ENCODE measurements at places on chromosomes 16 and 17. TPM values are rescaled to one million over a fixed set of nuclear protein-coding genes. Genes with fewer than 3 reads are reported as not detected.

Gene FNDC8
- total RNA-seq, result not detected

Gene VAT1L
- 2.4 TPM for total RNA-seq

Gene SCN4A
- 0.63 TPM for total RNA-seq

Gene OSBPL7
- 20.5 TPM for total RNA-seq

Gene MT1H
- not detected for total RNA-seq

Gene LGALS3BP
- 185 TPM for total RNA-seq

Gene HOXB6
- total RNA-seq, result 0.12 TPM

Gene ABCC11
- total RNA-seq, result 0.18 TPM

Gene EPN3
- 2.0 TPM for total RNA-seq

Gene CHRNE
- total RNA-seq, result 0.35 TPM

GRCh38 chr16:62272035-62272434, 235.8 kb upstream of the CDH8 start:
- no peak for DNase-seq
- H3K4me3 ChIP-seq, result no peak overlapping the region
- H3K27ac ChIP-seq, result no peak overlapping the region
- H3K36me3 ChIP-seq, result no peaks in the 10 kb centered on the region
- no peaks in the 10 kb centered on the region for H3K4me1 ChIP-seq

- no peaks in the 10 kb centered on the region for H3K4me1 ChIP-seq
- peaks cover 5% of the 10 kb centered on the region for H3K27me3 ChIP-seq
- no peak overlapping the region for H3K4me3 ChIP-seq
- no peaks in the 10 kb centered on the region for H3K36me3 ChIP-seq
These were observed 16.4 kb downstream of the FOXL1 start for GRCh38 chr16:86594721-86595120.

GRCh38 chr16:7137560-7138330, 194.9 kb upstream of the RBFOX1 start:
- H3K4me1 ChIP-seq, result no peaks in the 10 kb centered on the region
- H3K4me3 ChIP-seq, result no peak overlapping the region

DNA sequence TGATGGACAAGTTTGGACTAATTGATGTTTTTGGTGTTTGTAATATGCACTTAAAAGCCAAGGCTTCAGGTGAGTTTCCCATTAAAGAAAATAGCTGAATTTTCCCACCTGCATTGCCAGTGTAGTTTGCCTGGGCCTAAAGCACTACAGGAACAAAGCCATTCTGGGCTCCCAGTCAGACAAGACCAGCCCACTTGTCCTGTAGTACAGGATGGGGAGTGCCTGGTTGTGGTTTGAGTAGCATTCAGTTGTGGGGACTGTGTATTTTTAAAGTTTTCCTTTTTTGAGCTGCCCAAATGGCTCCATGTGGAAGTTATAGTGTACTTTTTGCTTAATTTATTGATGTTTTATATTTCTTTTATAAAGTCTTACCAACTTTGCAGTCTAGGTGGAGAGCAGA, 91.7 kb downstream of the TANGO6 start:
- H3K27ac ChIP-seq, result no peak overlapping the region
- no peak overlapping the region for H3K4me3 ChIP-seq
- no peaks in the 10 kb centered on the region for H3K36me3 ChIP-seq
- H3K4me1 ChIP-seq, result peaks cover 4% of the 10 kb centered on the region
- DNase-seq, result no peak

- peak; percentile 98 for DNase-seq
- H3K27ac ChIP-seq, result peak within 1 kb of the TSS; percentile 71
- H3K27me3 ChIP-seq, result no peaks in the 10 kb centered on the region
- peaks cover 12% of the 10 kb centered on the region for H3K36me3 ChIP-seq
- peaks cover 8% of the 10 kb centered on the region for H3K4me1 ChIP-seq
These were observed at the start of the genes CCDC137 and OXLD1 for GRCh38 chr17:81666342-81667191. CCDC137 (plus strand) TSS chr17:81666737; CDS start chr17:81666767, 30 bp downstream. OXLD1 (minus strand) TSS chr17:81666605; CDS start chr17:81666577, 28 bp downstream.

DNA sequence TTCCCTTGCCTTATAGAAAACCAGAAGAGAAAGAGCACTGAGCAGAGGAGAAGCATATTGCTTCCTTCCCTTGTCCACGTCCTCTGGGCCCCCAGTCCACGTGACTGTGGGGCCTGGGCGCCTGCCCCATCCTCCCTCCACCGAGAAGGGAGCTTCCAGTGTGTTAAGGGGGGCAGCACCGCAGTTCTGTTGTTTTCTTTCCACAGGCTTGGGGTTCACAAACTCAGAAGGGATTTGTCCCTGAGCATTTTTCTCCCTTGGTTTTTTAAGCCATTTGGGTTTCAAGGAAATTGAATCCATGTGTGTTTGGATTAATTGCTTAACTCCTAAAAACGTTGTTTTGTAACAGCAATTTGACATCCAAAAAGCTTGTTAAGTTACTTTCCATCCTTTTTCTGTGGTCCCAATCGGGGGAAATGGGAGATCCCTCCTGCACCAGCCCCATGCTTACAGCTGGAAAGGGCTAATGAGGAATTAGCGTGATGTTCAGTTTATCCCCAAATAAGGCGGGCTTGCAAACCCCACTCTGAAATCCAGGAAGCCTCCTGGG, 347.5 kb upstream of the TNRC6C start:
- no peak overlapping the region for H3K27ac ChIP-seq
- no peaks in the 10 kb centered on the region for H3K4me1 ChIP-seq
- no peak overlapping the region for H3K4me3 ChIP-seq
- H3K36me3 ChIP-seq, result no peaks in the 10 kb centered on the region
- H3K27me3 ChIP-seq, result no peaks in the 10 kb centered on the region

- no peak overlapping the region for H3K27ac ChIP-seq
- H3K4me3 ChIP-seq, result no peak overlapping the region
- H3K4me1 ChIP-seq, result no peaks in the 10 kb centered on the region
- H3K36me3 ChIP-seq, result no peaks in the 10 kb centered on the region
These were observed 62.2 kb downstream of the CACNG5 start for GRCh38 chr17:66897141-66897540.

DNA sequence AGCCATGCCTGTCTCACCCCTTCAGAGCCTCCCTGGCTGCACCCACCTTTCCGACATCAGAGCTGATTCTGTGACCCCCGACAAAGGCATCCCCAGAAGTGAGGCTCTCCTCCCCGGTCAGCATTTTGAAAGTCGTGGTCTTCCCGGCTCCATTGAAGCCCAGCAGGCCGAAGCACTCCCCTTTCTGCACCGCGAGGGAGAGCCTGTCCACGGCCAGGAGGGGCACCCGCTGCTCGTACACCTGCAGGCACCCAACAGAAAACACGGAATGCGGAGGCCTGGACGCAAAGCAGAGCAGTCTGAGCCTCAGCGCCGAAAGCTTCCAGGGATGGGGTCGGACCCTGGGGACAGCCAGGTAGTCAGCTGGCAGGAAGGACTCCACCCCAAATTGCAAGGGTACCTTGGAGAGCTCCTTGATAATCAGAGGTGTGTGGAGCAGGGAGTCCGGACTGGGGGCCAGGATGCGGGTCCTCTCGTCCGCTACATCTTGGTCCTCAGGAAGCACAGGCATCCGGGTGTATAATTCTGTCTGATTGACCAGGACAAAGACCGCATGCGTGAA, 13.1 kb upstream of the RNPS1 start:
- H3K4me1 ChIP-seq, result no peaks in the 10 kb centered on the region
- H3K27ac ChIP-seq, result no peak overlapping the region
- no peak for DNase-seq
- H3K4me3 ChIP-seq, result no peak overlapping the region
- H3K27me3 ChIP-seq, result no peaks in the 10 kb centered on the region

GRCh38 chr16:88010343-88010967, 59.2 kb downstream of the BANP start:
- H3K36me3 ChIP-seq, result peaks cover 6% of the 10 kb centered on the region
- peaks cover 7% of the 10 kb centered on the region for H3K4me1 ChIP-seq
- H3K27me3 ChIP-seq, result no peaks in the 10 kb centered on the region
- H3K4me3 ChIP-seq, result no peak overlapping the region
- H3K27ac ChIP-seq, result no peak overlapping the region

DNA sequence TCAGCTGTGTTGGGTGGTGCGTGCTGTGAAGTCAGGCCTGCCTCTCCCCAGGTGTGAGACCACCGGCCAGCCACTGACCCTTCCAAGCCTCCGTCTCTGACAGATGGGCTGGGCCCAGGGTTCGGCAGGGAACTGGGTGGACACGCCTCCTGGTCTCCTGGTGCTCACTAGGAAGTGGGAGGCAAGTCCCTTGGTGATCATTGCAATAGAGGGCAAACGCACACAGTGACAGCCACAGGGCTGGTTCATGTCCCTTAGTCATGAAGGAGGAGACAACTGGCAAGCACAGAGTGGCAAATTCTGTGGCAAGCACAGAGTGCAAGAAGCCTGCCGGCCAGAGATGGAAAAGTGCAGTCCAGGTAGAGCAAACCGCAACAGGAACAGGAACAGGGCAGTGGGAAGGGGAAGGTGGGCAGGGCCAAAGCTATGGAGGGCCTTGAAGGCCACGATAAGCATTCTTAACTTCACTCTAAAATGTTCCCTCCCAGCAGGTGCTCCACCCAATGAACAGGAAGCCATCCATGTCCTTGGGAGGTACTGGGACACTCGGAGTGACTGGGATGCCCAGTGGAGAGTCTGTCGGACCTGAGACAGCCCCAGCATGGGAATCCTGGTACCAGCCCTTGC, 21.9 kb downstream of the USP7 start:
- H3K36me3 ChIP-seq, result no peaks in the 10 kb centered on the region
- no peaks in the 10 kb centered on the region for H3K27me3 ChIP-seq
- H3K27ac ChIP-seq, result no peak overlapping the region
- H3K4me1 ChIP-seq, result peaks cover 6% of the 10 kb centered on the region
- no peak for DNase-seq
- H3K4me3 ChIP-seq, result no peak overlapping the region

DNA sequence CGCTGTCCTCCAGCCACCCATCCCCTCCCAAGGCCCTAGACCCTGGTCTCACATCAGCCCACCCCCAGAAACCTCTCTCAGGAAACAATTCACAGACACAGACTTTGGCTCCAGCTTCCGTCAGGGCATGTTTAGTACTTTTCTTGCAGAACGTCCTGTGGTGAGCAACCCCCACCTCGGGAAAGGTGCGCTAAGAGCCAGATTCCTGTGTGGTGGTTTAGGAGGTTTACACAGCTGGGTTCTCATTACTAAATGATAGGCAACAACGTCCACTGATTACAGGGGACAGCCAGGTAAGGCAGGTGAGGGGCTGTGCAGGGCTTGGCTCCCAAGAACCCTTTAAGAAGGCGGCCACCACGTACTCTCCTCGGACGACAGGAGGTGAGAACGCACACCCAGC, 29.3 kb downstream of the KIFC3 start:
- H3K36me3 ChIP-seq, result peaks cover 9% of the 10 kb centered on the region
- DNase-seq, result no peak
- no peak overlapping the region for H3K4me3 ChIP-seq
- no peak overlapping the region for H3K27ac ChIP-seq
- H3K27me3 ChIP-seq, result no peaks in the 10 kb centered on the region

DNA sequence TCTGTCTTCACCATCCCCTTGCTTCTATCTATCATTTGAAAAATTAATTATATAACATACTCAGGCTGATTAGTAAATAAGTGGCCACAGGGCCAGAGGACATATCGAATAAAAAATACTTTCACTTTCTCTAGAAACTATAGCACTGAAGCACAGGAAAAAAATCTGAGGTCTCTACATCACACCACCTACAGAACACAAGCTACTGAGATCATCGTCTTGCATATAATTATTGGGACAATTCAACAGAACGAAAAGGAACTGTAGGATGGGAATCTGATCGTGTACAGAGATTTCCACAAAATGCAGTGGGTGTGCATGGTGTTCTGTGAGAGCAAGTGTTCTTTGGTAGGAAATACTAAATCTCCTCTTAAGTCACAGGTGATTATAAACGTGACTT, 289.6 kb upstream of the ERCC4 start:
- DNase-seq, result no peak
- no peaks in the 10 kb centered on the region for H3K27me3 ChIP-seq
- H3K4me3 ChIP-seq, result no peak overlapping the region
- H3K27ac ChIP-seq, result no peak overlapping the region

DNA sequence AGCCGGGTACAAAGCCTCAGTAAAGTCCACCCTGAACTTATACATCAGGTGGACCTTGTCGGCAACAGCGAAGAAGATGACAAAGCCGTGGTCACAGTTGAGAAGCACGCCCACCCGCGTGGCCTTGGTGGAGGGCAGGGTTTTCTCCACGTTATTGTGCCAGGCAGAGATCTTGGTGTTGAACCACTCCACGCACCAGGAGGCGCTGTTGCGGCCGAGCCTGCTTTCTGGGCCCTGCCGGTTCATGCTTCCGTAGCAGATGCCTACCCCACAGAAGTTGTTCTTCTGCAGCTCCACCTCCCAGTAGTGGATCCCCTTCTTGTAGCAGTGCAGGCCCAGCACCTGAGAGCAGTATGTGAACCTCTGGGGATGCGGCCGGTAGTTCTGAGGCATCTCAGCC, 22.1 kb downstream of the TRIM25 start:
- H3K4me3 ChIP-seq, result no peak overlapping the region
- no peaks in the 10 kb centered on the region for H3K27me3 ChIP-seq
- H3K4me1 ChIP-seq, result peaks cover 3% of the 10 kb centered on the region
- no peak overlapping the region for H3K27ac ChIP-seq

- H3K4me1 ChIP-seq, result peaks cover 22% of the 10 kb centered on the region
- H3K4me3 ChIP-seq, result no peak overlapping the region
- H3K36me3 ChIP-seq, result peaks cover 2% of the 10 kb centered on the region
- H3K27me3 ChIP-seq, result no peaks in the 10 kb centered on the region
- DNase-seq, result peak; percentile 52
- H3K27ac ChIP-seq, result no peak overlapping the region
These were observed 4.0 kb downstream of the SIAH1 start for GRCh38 chr16:48381201-48381600.

GRCh38 chr16:9657641-9658040, 524.6 kb downstream of the GRIN2A start:
- H3K4me1 ChIP-seq, result no peaks in the 10 kb centered on the region
- no peak for DNase-seq
- no peaks in the 10 kb centered on the region for H3K36me3 ChIP-seq

Measured in cardiac muscle cell (in vitro differentiated cells and primary cell).